ENCODE measurements at places on chromosomes 5 and 9.
A peak's percentile ranks its signal among the peaks of the same experiment; 100 is the strongest.

DNA sequence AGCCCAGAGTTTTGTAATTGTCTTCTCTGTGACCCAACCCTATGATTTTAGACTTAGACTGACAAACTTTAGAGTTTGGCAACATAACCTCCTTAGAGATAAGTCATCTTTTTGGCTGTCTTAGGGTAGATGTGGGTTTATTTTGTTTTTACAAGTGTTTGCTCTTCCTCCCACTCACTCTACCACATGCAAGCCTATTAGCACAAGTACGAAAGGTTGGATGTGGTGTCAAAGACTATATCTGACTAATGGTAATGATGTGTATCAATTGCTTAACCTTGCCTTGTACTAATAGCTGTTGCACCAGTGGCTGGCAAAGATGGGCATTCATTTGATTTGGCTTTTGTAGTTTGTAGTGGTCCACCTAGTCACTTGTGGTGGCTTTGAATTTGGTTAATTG is 46.5 kb downstream of the SLC25A46 start:
- no peak for DNase-seq

DNA sequence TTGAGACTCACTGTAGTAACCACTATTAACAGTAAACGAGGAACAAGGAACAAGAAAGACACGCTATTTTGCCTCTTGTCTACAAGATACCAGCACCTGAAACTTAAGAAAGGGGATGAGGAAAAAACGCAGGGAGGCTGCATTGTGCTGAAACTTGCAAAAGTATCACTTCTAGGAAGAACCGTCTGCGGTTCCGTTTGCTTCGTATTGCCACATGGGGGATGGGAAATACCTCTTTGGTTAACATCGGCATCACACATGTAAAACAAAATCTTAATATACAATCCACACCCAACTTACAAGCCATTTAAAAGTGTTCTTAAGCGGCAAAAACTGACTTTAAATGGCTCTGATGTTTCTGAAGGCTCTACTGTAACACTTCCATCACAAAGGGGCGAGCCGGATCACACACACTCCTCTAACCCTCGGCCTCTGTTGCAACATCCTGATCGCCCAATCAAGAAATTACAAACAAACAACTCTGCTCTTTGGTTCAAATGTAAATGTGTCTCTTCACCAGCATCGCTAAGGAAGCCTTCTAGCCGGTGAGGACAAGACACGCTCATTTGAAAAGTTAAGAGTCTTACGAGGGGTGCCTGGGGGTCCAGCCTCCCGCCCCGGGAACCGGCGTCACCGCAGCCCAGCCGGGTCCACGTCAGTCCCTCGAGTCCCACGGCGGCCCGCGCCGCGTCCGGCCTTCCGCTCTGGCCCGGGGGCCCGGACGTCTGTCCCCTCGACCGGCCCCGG is 621 bp downstream of the SEC16A start:
- no peak for DNase-seq

- no peak for DNase-seq
These were observed 93.5 kb upstream of the CACNA1B start for GRCh38 chr9:137784046-137784445.

DNA sequence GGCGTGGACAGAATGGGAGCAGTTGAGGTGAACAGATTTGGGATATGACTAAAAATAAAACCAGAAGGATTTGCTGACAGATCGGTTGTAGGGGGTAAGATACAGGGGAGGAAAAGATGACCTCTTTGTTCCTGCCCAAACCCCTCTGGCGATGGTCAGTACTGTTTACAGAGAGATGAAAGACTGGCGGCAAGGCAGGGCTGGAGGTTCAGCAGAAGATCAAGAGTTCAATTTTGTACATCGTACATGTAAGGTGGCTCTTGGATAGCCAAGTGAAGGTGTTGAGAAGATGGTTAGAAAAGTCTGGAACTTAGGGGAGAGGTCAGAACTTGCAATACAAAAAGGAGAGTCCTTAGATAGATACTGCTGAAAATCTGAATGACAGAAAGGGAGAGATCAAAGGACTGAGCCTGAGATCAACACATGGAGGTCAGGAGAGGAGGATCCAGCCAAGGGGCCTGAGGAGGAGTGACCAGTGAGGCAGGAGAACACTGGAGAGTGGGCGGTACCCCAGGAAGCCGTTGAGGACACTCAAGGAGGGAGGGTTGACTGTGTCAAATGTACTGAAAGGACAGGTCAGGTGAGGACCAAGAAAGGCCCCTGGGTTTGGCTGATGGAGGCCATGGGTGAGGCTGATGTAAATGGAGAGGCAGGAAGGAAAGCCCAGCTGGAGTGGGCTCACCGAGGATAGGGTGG is 7.1 kb downstream of the IL4 start:
- no peak for DNase-seq

DNA sequence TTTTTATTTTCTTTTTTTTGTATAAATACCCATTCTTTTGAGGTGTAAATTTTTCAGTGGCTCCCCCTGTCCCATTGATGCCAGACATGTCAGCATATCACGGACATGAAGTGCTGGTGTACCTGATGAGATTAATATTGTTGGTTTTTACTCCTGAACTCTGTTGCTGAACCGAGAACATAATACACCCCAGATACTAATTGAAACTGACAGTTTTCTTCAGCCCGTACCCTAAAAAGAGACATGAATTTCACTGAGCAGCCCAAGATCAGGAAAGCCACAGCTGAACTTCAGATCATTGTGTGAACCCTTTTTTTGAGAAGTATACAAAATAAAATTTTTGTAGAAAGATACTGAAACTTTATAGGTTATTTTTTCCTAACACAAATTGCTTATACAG is 75.7 kb downstream of the PRDM9 start:
- DNase-seq = no peak

- no peak for DNase-seq
These were observed 152.8 kb upstream of the TAS2R1 start for GRCh38 chr5:9782826-9783560.

DNA sequence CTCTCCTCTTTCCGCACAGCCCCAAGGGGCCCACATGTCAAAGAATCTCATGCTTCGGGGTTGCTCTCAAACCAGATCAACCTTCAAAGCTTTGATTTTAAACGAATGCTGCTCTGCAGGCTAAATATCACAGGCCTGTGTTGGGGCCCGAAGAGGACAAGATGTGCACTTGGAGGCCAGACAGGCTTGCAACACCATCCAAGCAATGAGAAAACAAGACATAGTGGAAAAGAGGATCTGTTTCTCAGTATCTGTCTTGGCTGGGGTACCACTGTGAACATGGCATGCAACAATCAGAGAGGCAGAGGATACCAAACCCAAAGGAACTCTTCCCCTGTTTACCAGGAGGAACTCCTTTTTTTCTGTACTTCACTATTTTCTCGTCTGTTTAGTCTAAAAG is 321.8 kb downstream of the SLIT3 start:
- no peak for DNase-seq

DNA sequence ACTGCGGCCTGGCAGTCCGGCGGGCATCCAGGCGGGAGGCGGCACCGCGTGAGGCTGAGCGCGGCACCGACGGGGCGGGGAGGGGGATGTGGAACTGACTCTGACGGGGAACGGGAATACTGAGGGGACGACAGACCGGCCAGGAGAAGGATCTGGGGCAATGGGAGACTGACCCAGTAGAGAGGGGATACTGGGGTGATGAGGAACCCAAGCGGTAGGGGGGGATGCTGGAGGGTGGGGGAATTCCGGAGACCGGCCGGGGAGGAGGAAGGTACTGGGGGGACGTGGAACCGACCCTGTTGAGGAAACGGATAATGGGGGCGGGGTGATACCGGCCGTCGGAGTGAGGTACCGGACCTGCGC is 423 bp downstream of the IPPK start:
- DNase-seq = no peak

- DNase-seq = no peak
These were observed 97.8 kb downstream of the C5orf15 start for GRCh38 chr5:133870661-133871060.

- no peak for DNase-seq
These were observed 64.5 kb upstream of the EQTN start for GRCh38 chr9:27361492-27361891.

DNA sequence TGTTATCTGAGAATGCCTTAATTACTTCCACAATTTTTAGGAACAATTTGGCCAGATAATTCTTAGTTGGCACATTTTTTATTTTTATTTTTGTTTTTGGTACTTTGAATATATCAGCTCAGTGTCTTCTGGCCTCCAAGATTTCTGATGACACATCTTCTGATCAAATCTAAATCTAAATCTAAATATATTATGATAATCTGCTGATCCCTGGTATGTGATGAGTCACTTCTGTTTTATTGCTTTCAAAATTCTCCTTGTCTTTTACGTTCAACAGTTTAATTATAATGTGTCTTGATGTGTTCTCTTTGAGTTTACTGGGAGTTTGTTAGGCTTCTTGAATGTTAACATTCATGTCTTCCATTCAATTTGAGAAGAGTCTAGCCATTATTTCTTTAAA is 436.8 kb downstream of the CDH9 start:
- no peak for DNase-seq

DNA sequence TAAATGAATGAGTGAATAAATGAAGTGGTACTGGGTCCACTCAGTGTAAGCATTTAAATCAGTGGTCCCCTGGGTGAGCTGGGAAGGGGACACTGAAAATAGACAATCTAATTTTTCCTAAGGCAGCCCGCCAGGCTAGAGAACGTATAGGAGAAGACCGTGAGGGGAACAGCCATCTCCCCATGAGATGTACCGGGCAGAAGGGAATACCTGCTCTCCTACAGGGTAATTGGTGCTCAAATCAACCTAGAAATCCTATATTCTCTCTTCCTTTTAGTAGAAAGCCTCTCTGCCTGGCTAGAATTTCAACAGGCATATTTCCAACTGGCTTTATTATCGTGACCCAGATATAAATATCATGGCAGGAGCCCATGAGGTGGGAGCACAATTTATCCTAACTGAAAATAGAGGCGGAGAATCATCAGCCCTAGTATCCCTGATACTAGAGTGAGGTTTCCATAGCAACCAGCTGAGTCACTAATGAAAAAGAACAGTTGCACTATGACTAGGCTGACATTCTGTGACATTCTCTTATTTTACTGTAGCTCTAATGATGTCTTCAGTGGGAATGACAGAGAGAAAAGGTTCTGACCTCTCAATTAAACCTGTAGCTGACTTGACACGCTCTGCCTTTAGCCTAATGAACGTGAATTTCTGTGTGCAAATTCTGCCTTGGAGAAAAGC is 96.5 kb upstream of the CAST start:
- DNase-seq = peak; percentile 69

DNA sequence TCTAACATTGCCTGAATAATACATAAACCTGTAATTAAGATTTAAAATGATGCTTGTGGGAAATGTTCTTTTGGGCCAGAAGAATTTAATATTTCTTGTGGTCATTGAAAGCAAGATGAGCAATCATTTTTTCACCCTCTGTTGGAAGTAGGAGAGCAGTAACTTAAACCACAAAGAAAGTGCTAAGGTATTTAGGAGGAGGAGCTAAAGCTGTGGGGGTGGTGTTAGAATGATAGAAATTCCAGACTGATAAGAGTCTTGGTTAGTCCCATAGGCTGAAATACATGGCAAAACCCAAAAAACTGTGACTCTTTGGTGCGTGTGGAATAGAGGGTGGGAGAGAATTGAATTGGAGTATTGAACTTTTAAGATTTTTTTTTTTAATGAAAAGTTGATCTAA is 247.0 kb downstream of the YTHDC2 start:
- no peak for DNase-seq

GRCh38 chr5:32711681-32712480 is 760 bp downstream of the NPR3 start:
- no peak for DNase-seq

GRCh38 chr5:151569132-151570046 is 21.7 kb downstream of the FAT2 start:
- no peak for DNase-seq

DNA sequence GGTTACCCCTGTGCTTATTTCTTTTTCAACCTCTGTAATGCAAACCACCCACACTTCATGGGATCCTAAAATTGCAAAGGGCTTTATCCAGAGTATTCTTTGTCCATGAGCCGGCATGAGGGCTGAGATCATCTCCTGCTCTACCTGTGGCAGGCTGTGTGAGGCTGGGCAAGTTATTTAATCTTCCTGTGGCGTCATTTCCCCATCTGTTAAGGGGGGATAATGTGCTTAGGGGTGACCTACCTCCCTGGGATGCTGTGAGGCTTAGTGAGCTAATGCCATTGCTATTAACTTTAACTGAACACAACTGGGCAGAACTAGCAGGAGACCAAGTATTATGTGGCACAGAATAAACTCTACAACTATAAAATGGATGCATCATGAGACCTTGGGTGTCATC is 17.0 kb downstream of the FRMPD1 start:
- DNase-seq = no peak

DNA sequence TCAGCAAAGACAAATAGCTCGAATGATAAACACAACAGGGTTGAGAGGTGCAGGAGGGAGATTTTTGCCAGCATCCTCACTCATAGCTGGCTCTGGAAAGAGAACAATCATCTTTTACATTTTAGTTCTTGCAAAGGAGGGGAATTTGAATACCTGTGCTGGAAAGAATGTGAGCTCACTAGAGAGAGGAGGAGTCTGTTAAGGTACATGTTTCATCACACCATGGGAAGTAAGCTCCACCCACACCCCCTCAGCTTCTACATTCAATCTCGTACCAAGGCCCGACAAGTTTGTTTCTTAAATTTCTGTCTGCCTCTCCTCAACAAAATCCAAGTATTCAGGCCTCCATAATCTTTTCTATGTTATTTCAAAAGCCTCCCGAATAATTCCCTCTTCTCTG is 254.6 kb downstream of the BRINP1 start:
- no peak for DNase-seq

DNA sequence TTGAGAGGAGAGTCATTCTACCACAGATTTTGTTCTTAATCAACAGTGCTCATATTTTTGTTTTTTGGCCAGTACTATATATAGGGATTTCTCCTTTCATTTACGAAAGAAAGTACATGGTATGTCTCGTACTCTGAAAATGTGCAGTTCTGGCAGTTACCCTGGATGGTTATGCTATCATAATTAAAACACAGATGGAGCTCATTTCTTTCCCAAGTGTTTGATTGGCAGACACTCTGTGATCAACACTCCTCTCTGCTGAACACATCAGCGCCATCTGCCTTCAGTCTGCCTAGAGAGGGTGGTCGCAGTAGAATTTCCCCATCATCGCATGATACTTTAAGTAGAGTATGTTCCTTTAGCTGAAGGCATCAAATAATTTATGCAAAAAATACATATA is 64.5 kb downstream of the PAM start:
- DNase-seq = no peak

- no peak for DNase-seq
These were observed 54.3 kb downstream of the PIK3R1 start for GRCh38 chr5:68269820-68270219.

- DNase-seq = no peak
These were observed 17.1 kb downstream of the TRMO start for GRCh38 chr9:97905228-97905627.

GRCh38 chr5:173454736-173455598 is 126.8 kb upstream of the STC2 start:
- DNase-seq = no peak

GRCh38 chr9:15492485-15493150 is 18.2 kb downstream of the PSIP1 start:
- no peak for DNase-seq

DNA sequence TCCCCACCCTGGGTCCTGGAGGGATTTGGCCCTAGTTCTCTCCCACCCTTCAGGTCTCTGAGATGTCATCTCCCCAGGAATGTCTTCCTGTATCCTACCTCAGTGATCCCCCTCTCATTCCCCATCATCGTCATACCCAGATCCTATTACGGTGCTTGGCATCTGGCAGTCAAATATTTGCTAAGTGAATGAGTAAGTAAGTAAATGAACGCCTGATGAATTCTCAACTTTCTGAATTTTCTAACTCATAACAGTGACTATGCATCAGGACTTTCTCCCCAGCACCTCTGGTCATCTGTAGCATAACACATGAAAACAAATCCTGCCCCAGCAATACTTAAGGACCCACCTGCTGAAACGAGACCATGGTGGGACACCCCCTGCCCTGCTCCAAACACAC is 244.2 kb downstream of the EBF1 start:
- DNase-seq = no peak
